NCI-H2081 treated with DMSO at 0.1 percent for 48 hours (cell line): ENCODE measurements at places on chromosomes 16 and 17.

GRCh38 chr17:33732116-33732515 lies 439.0 kb upstream of the ASIC2 start:
- DNase-seq: no peak

DNA sequence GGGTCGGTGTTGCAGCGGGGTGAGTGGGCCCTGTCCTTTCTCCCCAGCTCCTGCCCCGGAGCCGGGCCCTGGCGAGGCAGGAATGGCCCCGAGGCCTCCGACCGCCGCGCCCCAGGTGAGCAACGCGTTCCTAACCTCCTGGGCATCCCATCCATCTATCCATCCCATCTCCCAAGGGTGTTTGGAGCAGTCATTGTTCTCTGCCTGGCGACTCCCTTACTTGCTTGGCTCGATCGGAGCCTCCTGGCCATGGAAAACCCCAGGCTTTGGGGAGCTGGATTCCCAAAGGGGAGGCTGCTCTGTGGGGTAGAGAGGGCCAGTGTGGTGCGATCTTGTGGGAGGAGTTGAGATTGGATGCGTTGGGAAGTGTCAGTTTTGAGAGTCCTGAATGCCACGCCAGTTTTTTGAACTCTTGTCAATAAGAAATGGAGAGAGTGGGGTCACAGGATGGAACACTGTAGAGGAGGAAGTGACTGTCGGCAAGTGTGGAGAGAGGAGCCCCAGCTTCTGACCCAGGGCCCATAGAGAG lies 684 bp downstream of the ZFP90 start:
- DNase-seq: no peak

DNA sequence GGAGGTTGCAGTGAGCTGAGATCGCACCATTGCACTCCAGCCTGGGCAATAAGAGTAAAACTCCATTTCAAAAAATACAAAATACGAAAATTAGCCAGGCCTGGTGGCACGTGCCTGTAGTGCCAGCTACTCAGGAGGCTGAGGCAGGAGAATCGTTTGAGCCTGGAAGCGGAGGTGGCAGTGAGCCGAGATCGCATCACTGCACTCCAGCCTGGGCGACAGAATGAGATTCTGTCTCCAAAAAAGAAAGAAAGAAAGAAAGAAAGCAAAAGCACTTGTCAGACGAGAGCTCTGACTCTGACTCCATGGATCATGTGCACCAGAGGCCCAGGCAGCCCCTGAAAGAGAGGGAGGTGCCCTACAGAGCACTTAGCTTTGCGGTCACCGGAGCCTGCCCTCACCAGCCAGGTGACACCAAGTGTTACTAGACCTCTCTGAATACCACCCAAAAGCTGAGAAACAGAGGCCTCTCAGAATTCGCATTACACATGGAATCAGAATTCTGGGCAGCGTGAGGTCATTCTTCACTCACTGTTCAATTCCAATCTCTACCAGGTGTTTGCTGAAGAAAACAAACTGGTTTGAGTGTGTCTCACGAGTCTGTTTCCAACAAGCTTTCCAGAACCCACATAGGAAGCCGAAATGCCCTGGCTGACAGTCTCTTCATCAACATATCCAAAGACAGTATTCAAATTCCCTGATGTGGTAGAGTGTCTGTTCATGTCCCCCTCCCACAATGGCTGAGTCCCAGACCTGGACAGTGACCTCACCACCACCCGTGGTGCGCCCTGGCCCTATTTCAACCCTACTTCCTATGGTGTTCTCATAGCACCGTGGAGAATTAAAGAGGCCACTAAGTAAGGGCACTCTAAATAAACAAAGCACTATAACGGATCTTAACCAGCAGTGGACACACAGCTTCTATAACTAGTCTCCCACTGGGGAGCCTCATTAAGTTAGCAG lies 1.5 kb downstream of the FLCN start:
- no peak for DNase-seq

GRCh38 chr16:28602529-28602928 lies 5.7 kb upstream of the SULT1A2 start:
- DNase-seq: no peak

GRCh38 chr16:83653785-83654184 lies 154.0 kb upstream of the HSBP1 start:
- no peak for DNase-seq

DNA sequence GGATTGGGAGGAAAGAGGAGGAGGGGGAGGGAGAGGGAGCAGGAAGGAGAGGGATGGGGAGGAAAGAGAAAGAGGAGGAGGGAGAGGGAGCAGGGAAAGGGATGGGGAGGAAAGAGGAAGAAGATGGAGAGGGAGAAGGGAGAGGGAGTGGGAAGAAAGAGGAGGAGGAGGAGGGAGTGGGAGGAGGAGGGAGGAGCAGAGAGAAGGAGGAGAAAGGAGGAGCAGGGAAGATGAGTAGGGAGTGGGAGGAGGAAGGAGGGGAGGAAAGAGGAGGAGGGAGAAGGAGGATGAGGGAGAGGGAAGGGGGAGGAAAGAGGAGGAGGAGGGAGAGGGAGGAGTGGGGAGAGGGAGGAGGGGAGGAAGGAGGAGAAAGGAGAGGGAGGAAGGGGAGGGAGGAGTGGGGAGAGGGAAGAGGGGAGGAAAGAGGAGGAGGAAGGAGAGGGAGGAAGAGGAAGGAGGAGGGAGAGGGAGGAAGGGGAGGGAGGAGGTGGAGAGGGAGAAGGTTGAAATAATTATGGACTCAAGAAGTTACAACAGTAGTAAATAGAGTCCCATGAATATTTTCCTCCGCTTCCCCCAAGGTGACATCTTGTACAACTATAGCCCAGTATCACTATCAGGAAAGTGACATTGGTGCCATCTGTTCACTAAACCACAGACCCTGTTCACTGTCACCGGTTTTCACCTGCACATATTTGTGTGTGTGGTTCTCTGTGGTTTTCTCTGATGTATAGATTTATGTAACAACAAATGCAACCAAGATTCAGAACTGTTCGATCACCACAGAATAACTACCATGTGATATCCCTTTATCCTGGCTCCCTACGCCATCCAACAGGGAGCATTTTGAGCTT lies 325.3 kb upstream of the EEF2KMT start:
- DNase-seq: no peak

DNA sequence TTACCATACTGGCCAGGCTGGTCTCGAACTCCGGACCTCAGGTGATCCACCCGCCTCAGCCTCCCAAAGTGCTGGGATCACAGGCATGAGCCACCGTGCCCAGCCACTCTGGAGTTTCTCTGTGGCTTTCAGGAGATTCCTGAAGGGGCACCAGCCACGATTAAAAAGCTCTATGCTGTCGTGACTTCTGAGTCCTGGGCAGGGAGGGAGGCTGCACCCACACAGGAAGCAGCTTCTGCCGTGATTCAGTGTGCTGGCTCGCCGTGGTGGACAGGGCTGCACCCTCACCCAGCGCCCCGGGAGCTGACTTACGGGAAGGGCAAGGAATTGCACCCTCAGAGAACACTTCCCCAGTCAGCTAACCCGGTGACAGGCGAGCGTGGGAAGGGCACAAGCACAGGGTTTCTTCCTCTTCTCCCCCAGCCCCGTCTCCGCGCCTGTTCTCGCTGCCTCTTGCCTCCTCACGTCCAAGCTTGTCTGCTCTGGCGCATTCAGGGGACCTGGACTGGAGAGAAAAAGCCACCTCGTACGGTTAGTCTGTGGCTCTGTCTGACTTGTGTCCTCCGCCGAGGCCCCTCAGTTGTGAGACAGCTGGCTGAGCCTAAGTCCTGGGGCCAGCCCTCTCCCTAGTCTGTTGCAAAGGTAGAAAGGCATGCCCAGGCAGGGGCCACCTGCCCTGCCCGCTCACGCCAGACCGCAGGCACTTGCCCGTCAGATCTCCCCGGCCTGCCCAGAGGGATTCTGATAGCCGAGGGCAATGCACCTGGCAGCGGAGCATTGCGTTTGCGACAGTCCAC lies 145.0 kb downstream of the SEC14L1 start:
- DNase-seq: no peak

- DNase-seq: peak; percentile 23
Observed at GRCh38 chr16:25257470-25257955, at the start of gene ZKSCAN2. Gene ZKSCAN2, minus strand, starts transcription at chr16:25257845. Its CDS starts 718 bp downstream, at chr16:25257127.

GRCh38 chr17:12180644-12181261 lies 160.1 kb downstream of the MAP2K4 start:
- DNase-seq: no peak

GRCh38 chr16:57826706-57827625 lies 24.7 kb upstream of the KIFC3 start:
- no peak for DNase-seq

DNA sequence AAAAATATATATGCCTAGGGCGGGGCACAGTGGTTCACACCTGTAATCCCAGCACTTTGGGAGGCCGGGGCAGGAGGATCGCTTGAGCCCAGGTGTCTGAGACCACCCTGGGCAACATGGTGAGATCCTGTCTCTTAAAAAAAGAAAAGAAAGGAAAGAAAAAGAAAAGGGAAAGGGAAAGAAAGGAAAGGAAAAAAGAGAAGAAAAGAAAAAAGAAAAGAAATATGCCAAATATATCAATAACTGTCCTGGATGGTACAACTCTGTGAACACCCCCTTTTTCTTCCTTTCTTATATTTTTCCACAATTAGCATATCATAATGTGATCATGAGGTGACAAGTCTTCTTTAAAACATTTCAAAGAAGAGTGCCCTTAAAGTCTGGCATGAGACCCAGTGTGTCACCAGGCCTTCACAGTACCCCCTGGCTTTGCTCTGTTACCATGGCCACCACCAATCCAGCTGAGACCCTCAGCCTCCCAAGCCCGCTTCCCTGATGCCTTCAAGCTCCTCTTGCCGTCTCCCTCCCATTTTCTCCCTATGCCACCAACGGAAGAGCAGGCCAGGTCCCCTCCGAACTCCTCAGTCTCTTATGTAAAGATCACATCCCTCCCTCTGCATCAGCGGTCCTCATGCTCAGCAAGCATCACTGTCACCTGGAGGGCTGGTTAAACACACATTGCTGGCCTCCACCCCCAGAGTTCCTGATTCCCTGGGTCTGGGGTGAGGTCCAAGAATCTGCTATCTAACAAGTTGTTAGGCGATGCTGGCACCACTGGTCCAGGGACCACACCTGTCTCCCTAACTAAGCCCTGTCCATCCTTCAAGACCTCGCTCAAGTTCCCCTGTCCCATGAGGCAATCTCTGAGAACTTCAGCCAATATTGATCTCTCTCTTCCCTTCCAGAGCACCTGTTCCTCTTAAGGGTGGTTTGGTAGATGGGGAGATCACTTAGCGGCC lies 44.5 kb downstream of the CUEDC1 start:
- DNase-seq: no peak
